ENCODE measurements at places on chromosomes 11 and 22. TPM values are rescaled to one million over a fixed set of nuclear protein-coding genes. Genes with fewer than 3 reads are reported as not detected.

DNA sequence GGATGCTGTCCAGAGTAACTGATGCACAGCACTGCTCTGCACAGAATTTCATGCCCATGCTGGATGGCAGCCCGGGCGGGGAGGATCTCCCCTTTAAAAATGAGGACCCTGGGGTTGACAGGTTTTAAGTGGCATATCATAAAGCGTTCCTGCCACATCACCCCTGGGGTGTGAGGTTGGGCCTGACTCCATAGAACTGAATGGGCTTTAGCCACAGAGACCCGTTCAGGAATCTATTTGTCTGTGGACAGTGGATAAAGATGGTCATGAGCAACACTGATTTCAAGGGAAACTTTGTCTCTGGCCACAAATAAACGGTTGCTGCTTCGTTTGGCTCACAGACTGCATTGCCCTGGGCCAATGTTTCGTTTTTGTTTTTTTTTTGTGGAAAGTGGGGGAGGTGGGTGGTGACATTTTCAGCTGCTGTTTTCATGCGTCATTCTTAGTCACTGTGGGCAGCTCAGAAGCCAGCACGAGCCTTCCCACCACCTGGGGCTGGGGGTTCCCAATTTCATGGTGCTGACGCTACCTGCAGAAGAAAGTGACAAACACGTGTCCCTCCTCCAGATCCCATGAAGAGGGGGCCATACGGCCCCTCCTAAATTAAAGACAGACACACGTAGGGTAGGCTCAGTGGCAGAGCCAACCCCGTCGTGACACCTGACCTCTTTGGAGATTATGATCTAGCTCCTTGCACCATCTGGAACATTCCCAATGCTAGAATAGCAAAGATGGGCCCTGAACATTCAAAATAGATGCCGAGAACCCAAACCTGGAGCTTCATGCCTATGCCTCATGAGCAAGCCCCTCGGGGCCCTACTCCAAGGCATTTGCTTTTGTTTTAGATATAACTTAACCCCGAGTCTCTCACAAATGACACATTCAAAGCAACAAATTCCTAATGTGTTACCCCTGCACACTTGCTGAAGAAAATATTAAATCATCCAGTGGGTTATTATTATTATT is 54.8 kb upstream of the PHF21B start:
- peak; percentile 88 for DNase-seq

DNA sequence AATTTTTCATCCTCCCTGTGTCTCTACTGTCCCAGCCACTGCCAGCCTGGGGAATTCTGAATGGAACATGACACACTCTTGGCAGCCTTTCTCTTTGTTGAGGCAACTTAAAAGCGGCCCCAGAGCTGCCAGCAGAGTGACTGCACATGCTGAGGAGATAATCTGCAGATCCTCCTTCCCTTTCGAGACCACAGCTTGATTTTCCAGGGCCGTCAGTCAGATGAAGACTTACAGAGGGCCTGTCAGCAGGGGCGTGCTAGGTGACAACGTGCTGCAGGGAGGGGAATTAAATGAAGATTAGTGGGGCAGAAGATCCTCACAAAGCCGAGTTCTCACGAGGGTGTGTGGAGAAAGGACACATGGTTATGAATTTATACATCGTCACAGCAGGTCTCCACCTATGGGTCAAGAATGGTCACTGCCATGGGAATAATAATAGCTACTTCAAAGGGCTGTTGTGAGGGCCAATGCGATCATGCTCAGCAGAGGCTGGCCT is 193.5 kb upstream of the PITPNB start:
- peak; percentile 59 for DNase-seq

- DNase-seq, result no peak
Observed at GRCh38 chr11:120554766-120555432, 43.4 kb downstream of the GRIK4 start.

DNA sequence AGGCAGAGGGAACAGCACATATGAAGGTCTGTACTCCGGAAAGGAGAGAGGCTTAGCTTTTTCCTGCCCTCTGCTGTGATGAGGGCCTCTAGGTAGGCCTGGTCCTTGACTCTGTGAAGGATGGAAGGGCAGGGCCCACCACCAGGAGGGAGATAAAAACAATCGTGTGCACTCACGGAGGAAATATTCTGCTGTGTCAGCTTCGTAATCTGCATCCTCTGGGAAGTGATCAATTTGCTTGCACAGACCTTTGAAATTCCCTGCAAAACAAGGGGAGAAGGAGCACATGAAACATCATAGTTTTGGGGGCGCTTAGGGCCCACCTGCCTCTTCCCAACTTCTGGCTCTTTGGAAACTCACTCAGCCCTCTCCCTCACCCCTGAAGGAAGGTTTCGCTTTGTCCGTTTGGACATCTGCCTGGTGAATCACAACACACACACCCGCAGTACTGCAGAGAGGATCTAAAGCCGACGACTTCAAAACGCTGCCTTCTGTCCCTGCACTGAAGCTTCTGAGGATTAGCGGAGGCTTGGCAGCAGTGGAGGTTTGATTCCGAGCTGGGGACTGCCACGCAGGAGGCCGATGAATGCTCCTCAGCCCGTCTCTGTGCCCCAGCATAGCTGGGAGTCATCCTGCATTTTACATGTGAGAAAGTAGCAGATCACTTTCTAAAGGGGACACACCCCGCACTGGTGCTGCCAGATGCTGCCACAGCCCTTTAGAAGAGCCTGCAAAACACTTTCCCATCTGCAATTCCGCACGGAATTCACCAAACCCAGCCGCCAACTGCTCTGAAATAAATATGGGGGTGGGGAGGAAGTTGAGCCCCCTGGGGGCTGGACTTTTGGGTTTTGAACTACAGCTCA is 58.6 kb upstream of the EIF3D start:
- peak; percentile 68 for DNase-seq

- DNase-seq, result peak; percentile 73
Observed at GRCh38 chr11:14386895-14387480, 28.0 kb upstream of the RRAS2 start.

Gene ISX
- not detected for total RNA-seq

Gene C11orf68
- total RNA-seq, result 47.9 TPM

Data from M059J (cell line).